ENCODE measurements at places on chromosomes 13 and 19. TPM values are rescaled to one million over a fixed set of nuclear protein-coding genes. Genes with fewer than 3 reads are reported as not detected.
A peak's percentile ranks its signal among the peaks of the same experiment; 100 is the strongest.

GRCh38 chr19:41939861-41940730 lies 11.8 kb upstream of the ERFL start:
- no peak for DNase-seq

- DNase-seq = no peak
These were observed 14.2 kb downstream of the HPN start for GRCh38 chr19:35055715-35056179.

GRCh38 chr19:37954421-37954874 lies 47.4 kb downstream of the SIPA1L3 start:
- DNase-seq = no peak

DNA sequence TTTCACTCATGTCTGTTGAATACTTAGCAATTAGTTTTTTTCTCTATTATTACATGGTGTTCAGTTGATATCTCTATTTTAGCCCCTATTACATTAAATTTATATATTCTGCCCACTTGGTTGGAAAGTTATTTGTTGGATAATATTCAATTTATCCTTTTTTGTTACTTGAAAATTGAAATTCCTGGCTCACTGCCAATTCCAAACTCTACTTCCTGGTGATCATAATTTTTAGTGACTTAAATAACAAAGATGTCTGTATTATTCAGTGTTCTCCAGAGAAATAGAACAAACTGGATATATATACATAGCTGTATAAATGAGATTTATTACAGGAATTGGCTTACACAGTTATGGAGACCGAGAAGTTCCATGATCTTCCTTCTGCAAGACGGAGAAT lies 93.6 kb downstream of the GPC5 start:
- no peak for DNase-seq

DNA sequence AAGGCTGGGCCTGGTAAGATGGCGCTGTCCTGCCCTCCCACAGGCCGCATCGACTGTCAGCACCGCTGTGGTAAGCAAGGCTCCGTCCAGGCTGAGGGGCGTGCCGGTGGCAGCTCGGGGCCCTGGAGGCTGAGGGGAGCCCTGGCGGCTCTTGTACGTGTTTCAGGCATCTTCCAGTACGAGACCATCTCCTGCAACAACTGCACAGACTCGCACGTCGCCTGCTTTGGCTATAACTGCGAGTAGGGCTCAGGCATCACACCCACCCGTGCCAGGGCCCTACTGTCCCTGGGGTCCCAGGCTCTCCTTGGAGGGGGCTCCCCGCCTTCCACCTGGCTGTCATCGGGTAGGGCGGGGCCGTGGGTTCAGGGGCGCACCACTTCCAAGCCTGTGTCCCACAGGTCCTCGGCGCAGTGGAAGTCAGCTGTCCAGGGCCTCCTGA lies 1.2 kb downstream of the IZUMO4 start:
- no peak for DNase-seq

DNA sequence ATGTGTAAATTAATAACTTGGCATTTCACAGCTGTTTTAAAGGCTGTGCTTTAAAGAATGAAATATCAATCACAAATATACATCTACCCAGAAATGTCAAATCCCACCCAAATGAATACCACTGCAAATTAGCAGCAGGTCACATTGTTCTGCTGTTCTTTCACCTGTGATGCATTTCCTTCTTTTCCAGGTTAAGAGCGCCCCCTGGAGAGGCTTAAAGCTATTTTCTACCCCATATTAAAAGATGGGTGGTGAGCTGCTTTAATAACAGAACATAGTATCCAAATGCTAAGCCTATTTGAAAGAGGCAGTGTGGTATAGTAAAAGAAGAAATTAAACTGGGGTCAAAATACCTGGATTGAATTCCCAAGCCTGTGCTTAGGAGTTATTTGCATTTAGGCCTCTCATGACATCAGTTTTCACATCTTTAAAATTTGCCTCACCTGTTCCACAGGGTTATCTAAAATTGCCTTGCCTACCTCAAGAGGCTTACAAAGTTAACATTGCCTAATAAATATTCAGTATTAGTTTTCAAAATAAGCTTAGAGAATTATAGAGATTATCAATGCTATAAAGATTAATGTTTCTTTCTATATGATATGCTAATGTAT lies 396.9 kb upstream of the SLITRK5 start:
- DNase-seq = no peak

GRCh38 chr19:53196777-53197396 lies 3.7 kb upstream of the ZNF665 start:
- DNase-seq = peak; percentile 98

DNA sequence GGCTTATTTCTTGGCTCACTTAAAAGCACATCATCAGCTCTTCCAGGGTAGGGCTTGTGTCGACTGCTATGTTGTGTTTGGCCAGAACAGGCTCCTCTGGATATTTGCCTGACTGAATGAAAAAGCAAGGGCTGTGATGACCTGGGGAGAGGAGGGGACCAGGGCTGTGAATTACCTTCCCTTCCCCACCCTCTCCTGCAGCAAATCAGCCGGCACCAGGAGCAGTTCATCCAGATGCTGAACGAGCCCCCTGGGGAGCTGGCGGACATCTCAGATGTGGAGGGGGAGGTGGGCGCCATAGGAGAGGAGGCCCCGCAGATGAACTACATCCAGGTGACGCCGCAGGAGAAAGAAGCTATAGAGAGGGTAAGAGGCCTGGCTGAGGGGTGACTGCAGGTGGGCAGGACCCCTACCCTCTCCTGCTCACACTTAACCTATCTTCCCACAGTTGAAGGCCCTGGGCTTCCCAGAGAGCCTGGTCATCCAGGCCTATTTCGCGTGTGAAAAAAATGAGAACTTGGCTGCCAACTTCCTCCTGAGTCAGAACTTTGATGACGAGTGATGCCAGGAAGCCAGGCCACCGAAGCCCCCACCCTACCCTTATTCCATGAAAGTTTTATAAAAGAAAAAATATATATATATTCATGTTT lies 4.4 kb downstream of the GADD45GIP1 start:
- DNase-seq = no peak

- no peak for DNase-seq
These were observed 2.4 kb downstream of the CUL4A start for GRCh38 chr13:113211774-113212173.

GRCh38 chr19:40954573-40954972 lies 36.5 kb upstream of the CYP2B6 start:
- DNase-seq = no peak

DNA sequence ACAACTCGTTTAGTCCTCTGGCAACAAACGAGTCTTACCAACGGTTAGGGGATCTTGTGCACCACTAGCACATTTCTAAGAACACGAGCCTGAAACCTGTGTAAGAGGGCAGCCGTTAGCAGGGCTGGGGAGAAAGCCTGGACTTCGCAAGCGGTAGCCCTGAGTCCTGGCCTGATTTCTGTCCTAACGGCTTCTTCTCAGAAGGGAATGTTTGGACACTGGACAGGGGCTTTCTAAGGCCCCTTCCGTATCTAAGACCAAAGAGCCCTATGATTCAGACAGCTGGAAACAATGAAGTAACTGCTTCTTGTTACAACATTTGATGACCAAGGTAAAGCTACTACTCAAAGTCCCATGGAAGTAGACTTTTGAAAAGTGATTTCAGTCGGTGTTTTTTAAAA lies 2.2 kb downstream of the ANKRD10 start:
- DNase-seq = no peak

GRCh38 chr19:29836409-29836825 lies 24.6 kb downstream of the CCNE1 start:
- DNase-seq = no peak

DNA sequence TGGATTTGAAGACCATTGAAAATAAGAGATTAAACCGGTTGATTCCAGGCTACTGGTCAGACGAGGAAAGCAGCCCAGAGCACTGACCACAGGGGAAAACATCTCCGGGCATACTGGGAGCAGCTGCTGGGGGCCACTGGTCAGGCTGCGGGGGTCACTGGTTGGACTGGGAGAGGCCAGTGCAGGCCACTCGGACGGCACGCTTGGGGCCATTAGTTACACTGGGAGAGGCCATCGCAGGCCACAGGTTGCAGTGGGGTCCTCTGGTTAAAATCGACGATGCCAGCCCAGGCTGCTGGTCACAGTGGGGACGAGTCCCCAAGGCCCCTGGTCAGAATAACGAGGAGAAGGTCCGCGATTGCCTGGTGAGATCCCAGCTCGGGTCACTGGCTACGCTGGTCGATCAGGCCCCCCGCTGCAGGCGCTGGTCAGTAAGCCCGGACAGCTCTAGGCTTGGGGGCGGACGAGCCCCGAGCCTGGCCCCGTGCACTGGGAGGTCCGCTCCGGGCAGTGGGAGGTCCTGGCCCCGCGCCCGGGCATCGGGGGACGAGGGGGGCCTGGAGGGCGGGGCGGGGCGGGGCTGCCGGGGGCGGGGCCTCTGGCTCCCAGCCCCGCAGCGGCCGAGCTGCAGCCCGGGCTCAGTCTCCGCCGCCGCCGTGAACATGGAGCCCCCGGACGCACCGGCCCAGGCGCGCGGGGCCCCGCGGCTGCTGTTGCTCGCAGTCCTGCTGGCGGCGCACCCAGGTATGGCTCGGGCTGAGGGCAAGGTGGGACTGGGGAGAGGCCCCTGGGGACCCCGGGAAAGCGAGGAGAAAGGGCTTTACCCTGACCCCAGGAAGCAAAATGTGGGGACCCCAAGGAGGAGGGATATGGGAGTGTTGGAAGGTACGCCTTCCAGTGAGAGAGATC lies at the start of gene BCAM:
TSS of gene BCAM (plus strand) at position 641 of the 909 bp plus-strand sequence. CDS start at position 663, 22 bp downstream.
- peak; percentile 58 for DNase-seq

DNA sequence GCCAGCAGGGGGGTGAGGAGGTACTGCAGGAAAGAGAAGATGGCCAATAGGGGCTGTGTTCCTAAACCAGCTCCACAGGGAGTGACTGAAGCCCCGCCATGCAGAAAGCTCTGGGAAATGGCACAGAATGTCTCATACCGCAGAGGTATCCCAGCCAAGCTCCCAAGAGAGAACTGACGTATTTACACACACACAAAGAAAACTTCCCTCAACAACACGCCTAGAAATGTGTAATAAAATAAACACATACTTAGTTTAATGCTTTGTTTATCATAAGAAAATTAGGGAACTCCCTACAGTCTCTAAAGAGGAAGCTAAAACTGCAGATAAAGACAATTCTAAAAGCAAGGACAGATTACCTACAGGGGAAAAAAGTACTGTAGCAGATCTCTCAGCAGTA lies 40.0 kb downstream of the ESD start:
- no peak for DNase-seq

DNA sequence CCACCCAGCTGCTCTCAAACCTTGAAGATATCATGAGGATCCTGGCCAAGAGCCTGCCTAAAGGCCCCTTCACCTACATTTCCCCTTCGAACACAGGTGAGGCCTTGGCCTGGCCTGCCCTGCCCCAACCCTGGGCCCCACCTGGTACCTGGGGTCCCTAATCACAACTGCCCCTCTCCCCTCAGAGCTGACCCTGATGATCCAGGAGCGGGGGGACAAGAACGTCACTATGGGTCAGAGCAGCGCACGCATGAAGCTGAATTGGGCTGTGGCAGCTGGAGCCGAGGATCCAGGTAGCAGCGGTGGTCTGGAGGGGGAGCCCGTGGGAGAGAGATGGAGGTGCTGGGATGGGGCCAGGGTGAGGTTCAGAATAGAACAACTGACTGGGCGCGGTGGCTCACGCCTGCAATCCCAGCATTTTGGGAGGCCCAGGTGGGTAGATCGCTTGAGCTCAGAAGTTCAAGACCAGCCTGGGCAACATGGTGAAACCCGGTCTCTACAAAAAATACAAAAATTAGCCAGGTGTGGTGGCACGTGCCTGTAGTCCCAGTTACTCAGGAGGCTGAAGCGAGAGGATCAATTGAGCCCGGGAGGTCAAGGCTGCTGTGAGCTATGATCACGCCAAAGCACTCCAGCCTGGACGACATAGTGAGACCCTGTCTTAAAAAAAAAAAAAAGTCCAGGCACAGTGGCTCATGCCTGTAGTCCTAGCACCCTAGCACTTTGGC lies 17.5 kb downstream of the DDX39A start:
- no peak for DNase-seq

- no peak for DNase-seq
These were observed 142.5 kb downstream of the DCLK1 start for GRCh38 chr13:35988648-35989081.

GRCh38 chr13:97228850-97229521 lies 6.9 kb downstream of the MBNL2 start:
- no peak for DNase-seq

NOP53 gene
- total RNA-seq = 253 TPM

C5AR1 gene
- total RNA-seq = 18.7 TPM

MAB21L1 gene
- total RNA-seq = 0.20 TPM

ZNF728 gene
- total RNA-seq = 1.3 TPM

NCLN gene
- total RNA-seq = 44.9 TPM

URI1 gene
- total RNA-seq = 42.5 TPM

PTPRH gene
- 175 TPM for total RNA-seq

FXYD7 gene
- total RNA-seq = not detected

SLITRK5 gene
- total RNA-seq = 0.03 TPM
